MCF 10A (cell line): ENCODE measurements at places on chromosomes 1 and 21.

- no peak for DNase-seq
Measured at GRCh38 chr1:2583871-2584351, 2.7 kb upstream of the PRXL2B start.

GRCh38 chr1:9417695-9418094, 121.6 kb upstream of the SLC25A33 start:
- no peak for DNase-seq

- no peak for DNase-seq
Measured at GRCh38 chr1:112317611-112318062, 78.4 kb upstream of the CTTNBP2NL start.

- DNase-seq, result peak; percentile 22
Measured at GRCh38 chr1:111553196-111553595, 49.8 kb upstream of the ADORA3 start.

- DNase-seq, result no peak
Measured at GRCh38 chr21:36891692-36892091, 74.8 kb downstream of the HLCS start.

DNA sequence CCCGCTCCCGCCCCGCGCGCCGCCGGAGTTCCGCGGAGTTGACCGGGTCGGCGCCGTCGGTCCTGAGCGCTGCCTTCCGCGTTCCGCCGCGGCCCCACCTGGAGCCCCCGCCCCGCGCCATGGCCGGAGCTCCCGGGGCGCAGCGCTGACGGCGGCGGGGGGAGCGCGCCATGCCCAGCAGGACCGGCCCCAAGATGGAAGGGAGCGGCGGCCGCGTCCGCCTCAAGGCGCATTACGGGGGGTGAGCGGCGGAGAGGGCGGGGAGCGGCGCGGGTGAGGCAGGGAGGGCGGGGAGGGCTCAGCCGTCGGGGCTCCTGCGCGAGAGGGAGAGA, 216 bp downstream of the PRKCZ start:
- peak; percentile 27 for DNase-seq

- DNase-seq, result no peak
Measured at GRCh38 chr1:156402331-156403020, 33.5 kb downstream of the RHBG start.

DNA sequence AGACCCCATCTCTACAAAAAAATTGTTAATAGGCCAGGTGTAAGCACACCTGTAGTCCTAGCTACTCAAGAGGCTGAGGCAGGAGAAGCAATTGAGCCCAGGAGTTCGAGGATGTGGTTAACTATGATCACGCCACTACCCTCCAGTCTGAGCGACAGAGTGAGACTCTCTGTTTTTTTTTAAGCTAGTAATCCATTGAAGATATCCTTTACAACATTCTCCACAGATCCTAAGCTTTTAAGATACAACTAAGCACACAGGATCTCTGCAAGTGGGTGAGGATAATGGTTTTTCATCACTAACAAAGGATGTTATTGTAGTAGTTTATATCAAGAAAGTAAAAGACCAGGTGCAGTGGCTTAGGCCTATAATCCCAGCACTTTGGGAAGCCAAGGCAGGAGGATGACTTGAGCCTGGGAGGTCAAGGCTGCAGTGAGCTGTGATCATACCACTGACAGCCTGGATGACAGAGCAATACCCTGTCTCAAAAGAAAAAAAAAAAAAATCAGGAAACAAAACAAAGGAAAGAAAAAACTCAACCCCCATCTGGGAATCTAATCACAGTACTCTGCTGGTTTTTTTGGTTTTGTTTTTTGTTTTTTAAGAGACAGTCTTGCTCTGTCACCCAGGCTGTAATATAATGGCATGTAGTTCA, 166.1 kb downstream of the RERE start:
- no peak for DNase-seq

DNA sequence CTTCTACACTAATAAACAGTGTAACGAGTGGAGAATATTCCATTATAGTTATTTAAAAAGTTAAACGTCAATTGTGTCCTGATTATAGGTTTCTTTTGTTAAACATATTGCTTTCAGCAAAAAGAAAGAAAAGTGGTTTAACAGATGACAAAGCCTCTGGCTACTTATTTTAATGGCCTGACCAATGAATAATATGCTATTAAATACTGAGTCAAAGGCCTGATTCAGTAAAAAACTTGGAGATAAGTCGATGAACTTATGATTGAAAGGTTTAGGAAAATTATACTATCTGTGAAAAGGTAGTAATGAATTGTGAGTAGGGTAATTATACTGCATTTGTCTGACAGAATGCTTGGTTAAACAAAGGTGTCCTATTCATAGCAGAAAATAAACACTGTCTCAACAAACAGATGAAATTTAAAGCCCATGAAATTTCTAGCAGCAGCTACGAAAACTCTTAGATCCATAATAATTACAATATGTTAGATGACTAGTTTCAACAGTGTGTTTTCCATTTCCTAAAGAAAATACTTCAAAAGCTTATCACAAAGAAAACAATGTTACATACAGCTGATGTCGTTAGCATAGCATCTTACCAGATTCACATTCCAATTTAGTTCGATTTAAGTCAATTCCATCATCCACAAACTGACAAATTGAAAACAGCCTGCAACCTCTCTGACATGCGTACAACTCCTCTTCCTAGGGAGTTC, 6.2 kb downstream of the TMEM59 start:
- no peak for DNase-seq

- DNase-seq, result no peak
Measured at GRCh38 chr21:45392573-45392971, 12.4 kb upstream of the COL18A1 start.

DNA sequence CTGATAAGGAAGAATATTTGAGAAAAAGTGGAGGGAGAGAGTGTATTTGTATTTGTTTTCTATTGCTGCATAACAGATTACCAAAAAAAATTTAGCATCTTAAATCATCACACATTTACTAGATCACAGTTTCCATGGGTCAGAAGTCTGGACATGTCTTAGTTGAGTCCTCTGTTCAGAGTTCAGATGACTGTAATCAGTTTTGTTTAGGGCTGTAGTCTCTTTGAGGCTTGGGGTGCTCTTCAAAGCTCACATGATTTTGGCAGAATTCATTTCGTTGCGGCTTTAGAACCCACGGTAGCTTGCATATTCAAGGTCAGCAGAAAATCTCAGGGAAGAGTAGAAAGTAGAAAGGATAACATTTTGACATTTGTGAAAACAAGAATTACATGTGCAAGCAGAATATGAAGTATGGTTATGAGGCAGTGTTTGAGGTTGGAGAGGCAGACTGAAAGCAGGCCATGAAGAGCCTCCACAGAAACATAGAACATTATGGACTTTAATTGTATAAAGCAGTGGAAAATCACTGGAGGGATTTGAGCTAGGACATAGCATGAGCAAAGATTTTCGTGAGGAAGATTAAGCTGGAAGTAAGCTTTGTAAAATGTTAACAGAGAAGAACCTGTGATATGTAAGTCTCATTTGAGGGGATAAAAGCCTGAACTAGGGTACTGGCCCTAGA, 110.6 kb upstream of the GPR52 start:
- DNase-seq, result no peak

GRCh38 chr1:52234708-52235107, 92.8 kb downstream of the ZFYVE9 start:
- DNase-seq, result no peak

GRCh38 chr1:33634806-33635205, 162.4 kb downstream of the ZSCAN20 start:
- DNase-seq, result peak; percentile 67

GRCh38 chr1:2933431-2934155, 87.7 kb upstream of the ACTRT2 start:
- no peak for DNase-seq

GRCh38 chr1:156581661-156582387, 2.3 kb downstream of the TTC24 start:
- DNase-seq, result no peak

DNA sequence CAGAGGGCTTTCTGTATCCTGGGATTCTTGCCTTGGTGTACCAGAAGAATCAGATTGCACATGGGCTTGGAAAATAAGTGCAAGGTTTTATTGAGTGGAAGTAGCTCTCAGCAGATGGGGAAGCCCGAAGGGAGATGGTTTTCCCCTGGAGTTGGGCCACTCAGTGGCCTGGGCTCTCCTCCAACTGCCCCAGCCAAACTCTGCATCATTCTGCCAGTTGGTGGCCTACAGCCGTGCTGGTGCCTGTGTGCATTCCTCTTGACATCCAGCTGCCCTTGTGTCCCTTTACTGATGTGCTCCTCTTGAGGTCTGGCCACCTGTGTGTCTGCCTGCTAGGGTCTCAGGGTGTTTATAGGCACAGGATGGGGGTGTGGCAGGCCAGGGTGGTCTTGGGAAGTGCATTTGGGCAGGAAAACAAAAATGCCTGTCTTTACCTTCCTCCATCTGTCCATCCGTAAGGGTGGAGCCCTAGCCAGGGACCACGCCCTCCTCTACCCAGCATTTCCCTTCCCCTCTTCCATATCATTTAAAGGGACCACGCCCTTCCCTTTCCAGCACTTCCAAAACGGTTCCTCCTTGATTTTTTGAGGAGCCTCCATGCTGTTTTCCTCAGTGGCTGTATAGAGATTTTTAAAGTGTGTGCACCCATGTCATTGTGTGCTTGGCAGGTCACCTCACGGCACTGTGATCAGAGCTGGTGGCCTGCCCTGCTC, 18.9 kb downstream of the SNAP47 start:
- peak; percentile 48 for DNase-seq

GRCh38 chr1:33281554-33282303, 25.4 kb downstream of the ZNF362 start:
- DNase-seq, result no peak

DNA sequence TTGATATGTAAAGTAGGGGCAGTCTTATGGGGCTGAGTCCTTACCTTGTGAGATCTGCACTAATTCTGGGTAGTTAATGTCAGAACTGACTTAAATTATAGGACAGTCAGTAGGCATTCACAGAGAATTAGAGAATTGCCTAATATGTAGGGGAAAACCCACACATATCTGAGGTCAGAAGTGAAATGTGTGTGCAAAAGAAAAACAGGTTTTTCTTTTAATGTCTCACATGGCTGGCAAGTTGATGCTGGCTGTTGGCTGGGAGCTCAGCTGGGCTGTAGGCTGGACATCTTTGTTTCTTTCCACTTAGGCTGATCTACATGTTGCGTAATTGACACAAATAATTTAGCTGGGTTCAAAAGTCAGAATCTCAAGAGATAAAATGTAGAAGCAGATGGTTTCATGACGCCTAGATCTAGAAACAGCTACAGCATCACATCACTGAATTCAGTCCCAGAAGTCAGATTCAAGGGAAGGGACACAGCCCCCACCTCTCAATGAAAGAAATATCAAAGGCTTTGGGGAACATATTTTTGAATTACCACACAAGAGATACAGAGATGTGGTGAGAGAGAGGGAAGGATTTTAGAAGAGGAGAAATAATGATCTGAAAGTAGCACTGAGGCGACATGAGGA, 98.9 kb downstream of the TNFSF18 start:
- DNase-seq, result peak; percentile 65

DNA sequence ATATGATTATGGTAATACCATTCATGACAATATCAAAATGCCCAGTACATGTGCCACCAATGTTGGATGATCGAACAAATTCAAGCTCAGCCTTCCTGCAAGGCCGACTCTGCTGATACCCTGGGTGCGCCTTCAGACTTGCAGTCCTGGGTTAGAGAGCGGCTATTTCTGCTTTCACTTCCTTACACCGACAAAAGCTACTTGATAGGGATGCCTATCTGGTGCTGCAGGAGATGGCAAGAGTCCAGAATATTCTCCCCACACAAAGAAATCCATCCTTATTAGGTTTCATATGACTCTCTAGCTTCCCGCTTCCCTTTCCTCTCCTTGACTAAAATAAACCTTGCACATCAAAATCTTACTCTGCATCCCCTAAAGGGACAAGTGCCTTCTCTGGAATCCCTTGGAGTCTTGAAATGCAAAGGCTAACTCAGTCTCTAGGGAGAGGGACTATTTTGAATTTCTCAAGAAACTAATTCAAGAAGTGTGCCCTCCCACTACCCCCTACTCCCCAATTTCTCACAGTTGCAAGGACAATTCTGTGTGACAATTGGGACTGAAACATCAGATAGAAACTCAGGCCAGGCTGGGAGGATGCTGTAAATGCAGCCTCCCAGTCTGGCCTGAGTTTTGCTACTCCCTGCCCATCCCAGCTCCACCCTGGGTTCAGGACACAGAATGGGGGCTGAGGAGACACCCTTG, 103.1 kb upstream of the USP24 start:
- DNase-seq, result no peak

DNA sequence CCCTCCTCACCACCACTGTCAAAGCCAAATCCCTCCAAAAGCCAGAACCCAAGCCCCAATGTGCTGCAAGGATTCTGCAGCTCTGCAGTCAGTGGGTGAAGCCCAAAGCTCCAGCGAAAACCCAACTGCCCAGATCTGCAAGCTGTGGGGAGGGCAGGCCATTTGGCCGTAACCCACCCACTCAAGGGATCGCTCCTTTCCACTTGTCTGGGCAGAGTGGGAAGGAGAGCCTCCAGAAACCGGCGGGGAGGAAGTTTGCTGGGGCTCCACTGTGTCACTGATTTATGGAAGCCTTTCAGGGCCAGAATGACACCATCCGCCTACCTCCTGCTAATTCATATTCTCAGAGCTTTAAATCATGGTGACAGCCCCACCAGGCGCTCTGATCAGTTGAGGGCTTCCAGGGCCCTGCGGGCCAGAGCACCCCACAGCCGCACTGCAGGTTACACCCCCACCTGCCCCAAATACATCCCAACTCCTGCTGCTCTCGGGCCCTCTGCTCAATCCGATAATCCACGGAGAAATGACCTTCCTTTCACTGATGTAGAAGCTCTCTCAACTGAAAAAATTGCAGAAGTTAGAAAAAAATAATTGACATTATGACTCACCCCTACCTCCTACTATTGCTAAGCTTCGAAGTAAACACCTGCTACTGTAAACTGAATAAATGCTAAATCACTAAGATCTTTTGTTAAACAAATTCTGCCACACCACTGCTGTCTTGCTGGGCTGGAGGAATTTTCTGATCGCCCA, 40.6 kb upstream of the RAB4A start:
- DNase-seq, result peak; percentile 62

- DNase-seq, result peak; percentile 48
Measured at GRCh38 chr1:156599811-156600210, 1.5 kb downstream of the GPATCH4 start.
